Stimulated activated CD4-positive, alpha-beta T cell treated with anti-CD3 and anti-CD28 coated beads, Interleukin-15, amount 100 ng/mL, for 48 hours (primary cell): ENCODE measurements at places on chromosomes 5 and 9.

DNA sequence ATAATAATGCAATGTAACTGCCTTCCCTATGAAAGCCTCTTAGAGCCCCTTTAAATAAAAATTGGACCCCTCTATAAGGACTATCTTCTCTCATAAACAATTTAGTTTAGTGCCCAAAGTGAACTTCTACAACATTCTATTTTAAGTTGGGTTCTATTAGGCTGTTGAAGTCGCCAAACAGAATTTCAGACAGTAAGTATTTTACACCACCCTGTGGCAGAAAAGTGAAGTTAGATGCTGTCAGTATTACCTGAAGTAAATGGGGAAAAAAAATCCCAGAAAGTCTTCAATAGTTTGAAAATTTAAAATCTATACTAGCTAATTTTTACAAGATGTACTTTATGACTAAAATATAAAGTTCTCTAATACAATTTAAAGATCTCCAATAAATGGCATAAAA, 29.5 kb downstream of the CAAP1 start:
- DNase-seq, result no peak

- DNase-seq, result no peak
These were observed 1.2 kb upstream of the PAPPA start for GRCh38 chr9:116152390-116152789.

DNA sequence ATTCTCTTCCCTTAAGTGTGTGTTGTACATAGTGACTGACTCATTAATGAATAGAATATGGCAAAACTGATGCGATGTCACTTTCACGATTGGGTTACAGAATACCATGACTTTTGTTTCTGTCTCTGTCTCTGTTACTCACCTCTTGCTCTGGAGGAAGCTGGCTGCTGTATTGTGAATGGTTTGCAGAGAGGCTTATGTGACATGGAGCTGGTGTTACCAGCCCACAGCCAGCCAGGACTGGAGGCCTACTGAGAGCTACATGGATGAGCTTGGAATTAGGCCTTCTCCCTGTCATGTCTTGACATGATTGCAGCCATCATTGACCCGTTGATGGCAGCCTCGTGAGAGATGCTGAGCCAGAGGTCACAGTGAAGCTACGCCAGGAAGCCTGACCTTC, 161.9 kb downstream of the TAF11L14 start:
- no peak for DNase-seq

DNA sequence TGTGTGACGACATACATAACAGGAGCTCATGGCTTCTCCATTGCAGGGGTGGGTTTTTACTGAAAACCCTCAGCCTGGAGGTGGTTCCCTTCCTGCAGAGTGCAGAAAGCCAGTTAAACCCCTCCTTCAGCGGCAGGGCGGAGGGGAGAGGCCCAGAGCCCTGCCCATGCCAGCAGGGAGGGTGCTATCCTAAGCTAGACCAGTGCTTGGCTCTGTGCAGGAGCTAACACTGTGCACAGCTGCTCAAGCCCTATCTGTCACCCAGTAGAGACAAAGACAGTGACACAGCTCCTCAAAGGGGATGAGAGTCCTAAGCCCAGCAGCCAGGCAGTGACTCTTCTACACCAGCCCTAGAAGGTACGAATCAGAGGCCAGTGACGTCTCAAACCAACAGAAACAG, 70.0 kb upstream of the ZSWIM6 start:
- no peak for DNase-seq

DNA sequence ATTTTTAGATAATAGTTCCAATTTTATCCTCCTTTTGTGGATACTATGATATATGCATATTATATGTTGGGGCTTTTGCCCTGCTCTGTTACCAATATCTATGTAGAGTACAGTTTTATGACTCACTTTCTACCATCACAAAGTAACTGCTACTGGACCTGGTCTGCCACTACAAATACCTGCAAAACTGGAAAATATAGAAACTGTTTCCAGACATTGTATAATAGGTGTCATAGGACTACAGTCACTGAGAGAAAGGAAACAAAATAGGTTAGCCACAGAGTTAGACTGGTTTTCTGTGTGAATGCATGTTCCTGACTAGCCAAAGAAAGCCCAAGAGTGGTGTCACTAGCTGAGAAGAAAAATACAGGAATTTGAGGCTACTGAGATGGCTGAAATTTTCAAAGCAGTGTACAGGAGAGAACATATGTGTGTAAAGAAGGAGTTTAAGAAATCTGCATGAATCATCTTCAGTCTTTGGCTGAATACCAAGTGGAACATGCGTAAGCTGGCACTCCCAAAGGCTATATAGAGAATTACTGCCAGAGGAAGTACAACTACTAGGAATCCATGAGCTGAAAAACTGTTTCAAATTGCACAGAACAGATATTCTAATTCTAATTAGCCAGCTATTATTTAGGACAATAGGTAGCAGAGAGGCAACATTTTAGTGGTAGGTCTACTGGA, 29.0 kb upstream of the FAM174A start:
- DNase-seq, result no peak

- DNase-seq, result no peak
These were observed 215.7 kb upstream of the ELL2 start for GRCh38 chr5:96177303-96177869.

- DNase-seq, result no peak
These were observed 557 bp upstream of the IL3 start for GRCh38 chr5:132059696-132060500.
